Epithelial cell of alveolus of lung (primary cell): ENCODE measurements at places on chromosomes 6 and 20. TPM values are rescaled to one million over a fixed set of nuclear protein-coding genes. Genes with fewer than 3 reads are reported as not detected.

DPPA5 gene
- not detected in 2 replicates for total RNA-seq

AAR2 gene
- total RNA-seq: 33.4 and 36.0 TPM in 2 replicates

PRRT1 gene
- 0.78 and 6.7 TPM in 2 replicates for total RNA-seq

MRPS18B gene
- total RNA-seq: 66.7 and 68.2 TPM in 2 replicates

CRISP3 gene
- not detected in 2 replicates for total RNA-seq

SYNGAP1 gene
- total RNA-seq: 3.5 and 13.7 TPM in 2 replicates

SALL4 gene
- 3.2 and 3.4 TPM in 2 replicates for total RNA-seq

SYNCRIP gene
- 52.9 and 63.4 TPM in 2 replicates for total RNA-seq

MATN4 gene
- total RNA-seq: 0.80 TPM in 1 of 2 replicates, not detected in the other

TMC2 gene
- not detected in 2 replicates for total RNA-seq

IL20RA gene
- total RNA-seq: 0.26 and 2.9 TPM in 2 replicates

ZNF133 gene
- total RNA-seq: 11.9 and 22.5 TPM in 2 replicates

OR14J1 gene
- total RNA-seq: not detected in 2 replicates

SLCO4A1 gene
- not detected in 2 replicates for total RNA-seq
